ENCODE measurements at places on chromosomes 1 and 21. TPM values are rescaled to one million over a fixed set of nuclear protein-coding genes. Genes with fewer than 3 reads are reported as not detected.

SLC44A5 gene
- total RNA-seq, result 0.33 TPM

- no peak for DNase-seq
Measured at GRCh38 chr1:25562101-25562927, 18.9 kb downstream of the LDLRAP1 start.

TPM3 gene
- 248 TPM for total RNA-seq

KAZN gene
- total RNA-seq, result 0.10 TPM

GRCh38 chr1:206112600-206113301 is 4.4 kb downstream of the AVPR1B start:
- no peak for DNase-seq

RGS8 gene
- total RNA-seq, result 1.6 TPM

DNA sequence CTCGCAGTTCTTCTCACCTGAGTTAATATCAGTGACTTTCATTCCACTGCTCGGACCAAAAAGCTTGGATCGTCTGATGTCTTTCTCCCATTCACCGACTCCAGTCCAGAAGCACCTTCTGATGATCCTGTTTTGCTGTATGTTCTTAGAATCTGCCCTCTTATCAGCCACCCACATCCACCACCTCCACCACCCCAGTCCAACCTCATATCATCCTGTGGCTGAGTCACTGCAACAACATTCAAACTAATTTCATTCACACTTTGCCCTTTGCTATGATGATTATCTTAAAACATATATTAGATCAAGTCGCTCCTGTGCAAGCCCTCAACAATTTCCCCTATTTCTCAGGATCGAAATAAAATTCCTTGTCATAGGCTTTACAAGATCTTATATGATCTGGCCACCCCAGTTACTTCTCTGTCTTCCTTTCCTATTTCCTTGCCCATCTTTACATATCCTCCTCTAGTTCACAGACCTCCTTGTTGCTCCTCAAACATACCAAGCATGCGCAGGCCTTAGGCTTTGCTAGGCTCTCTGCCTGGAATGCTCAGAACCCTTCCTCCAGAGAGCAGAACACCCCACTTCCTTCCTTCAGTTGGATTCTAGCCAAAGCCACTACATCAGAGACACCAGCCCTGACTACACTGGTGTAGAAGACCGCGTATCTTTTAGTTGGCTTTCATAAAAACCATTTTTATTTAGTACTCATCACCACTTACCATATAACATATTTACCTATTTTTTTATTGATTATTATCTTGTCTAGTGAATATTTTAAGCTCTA is 335.7 kb upstream of the GREM2 start:
- DNase-seq, result no peak

HSPG2 gene
- total RNA-seq, result 82.3 TPM
